A549 treated with RU486 at 1 μM for 4 hours (cell line): ENCODE measurements at places on chromosomes 5 and 9. TPM values are rescaled to one million over a fixed set of nuclear protein-coding genes. Genes with fewer than 3 reads are reported as not detected.

HTR4 gene
- not detected in 5 replicates for total RNA-seq

UGT3A1 gene
- not detected in 5 replicates for total RNA-seq

LHX2 gene
- total RNA-seq = 3.1 to 5.7 TPM (median 5.5 TPM) in 5 replicates

PCDHGA1 gene
- total RNA-seq = 0.31 to 0.42 TPM (median 0.35 TPM) in 5 replicates

PNPLA7 gene
- 0.54 to 0.85 TPM (median 0.83 TPM) in 5 replicates for total RNA-seq

PTGS1 gene
- total RNA-seq = 0.96 to 1.5 TPM (median 1.3 TPM) in 5 replicates

PAM gene
- 21.3 to 28.9 TPM (median 26.6 TPM) in 5 replicates for total RNA-seq

PFN3 gene
- not detected in 5 replicates for total RNA-seq

ADAMTS19 gene
- total RNA-seq = not detected in 5 replicates

SLCO6A1 gene
- total RNA-seq = not detected in 5 replicates

SLC9A3 gene
- total RNA-seq = 2.1 to 2.9 TPM (median 2.4 TPM) in 5 replicates

STKLD1 gene
- total RNA-seq = 0.08 to 1.4 TPM (median 0.67 TPM) in 5 replicates

ISL1 gene
- total RNA-seq = not detected in 5 replicates

KCNV2 gene
- total RNA-seq = not detected in 5 replicates

IL33 gene
- total RNA-seq = 0.27 to 1.0 TPM (median 0.56 TPM) in 5 replicates

LCN6 gene
- total RNA-seq = not detected in 5 replicates

SLC6A7 gene
- total RNA-seq = 0.03 TPM in 3 of 5 replicates, not detected in the others

PCDHA4 gene
- total RNA-seq = 1.3 to 1.7 TPM (median 1.5 TPM) in 5 replicates
